ENCODE measurements at places on chromosomes 2 and 18.
A peak's percentile ranks its signal among the peaks of the same experiment; 100 is the strongest.

DNA sequence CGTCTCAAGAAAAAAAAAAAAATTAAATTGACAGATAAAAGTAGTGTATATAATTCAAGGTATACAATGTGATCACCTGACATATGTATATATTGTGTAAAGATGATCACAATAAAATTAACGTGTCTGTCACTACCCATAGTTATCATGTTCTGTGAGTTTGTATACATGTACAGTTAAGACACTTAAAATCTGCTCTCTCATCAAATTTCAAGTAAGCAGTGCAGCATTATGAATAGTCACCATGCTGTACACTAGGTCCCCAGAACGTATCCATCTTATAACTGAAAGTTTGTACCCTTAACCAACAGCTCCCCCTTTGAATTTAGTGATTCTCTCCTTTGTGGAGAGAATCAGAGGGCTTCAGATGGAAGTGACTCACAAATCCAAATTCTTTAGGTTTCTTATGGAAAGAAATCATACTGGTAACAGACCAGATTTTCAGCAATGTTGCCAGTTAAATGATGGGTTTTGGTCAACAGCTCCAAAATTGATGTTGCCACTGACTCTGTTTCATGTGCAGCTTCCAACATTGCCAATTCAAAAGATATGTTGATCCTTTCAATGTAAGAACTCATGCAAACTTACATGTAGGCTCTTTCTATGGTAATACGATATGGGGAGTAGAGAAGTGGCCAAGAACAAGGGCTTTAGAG, 281.5 kb downstream of the AFF3 start:
- no peak for DNase-seq

DNA sequence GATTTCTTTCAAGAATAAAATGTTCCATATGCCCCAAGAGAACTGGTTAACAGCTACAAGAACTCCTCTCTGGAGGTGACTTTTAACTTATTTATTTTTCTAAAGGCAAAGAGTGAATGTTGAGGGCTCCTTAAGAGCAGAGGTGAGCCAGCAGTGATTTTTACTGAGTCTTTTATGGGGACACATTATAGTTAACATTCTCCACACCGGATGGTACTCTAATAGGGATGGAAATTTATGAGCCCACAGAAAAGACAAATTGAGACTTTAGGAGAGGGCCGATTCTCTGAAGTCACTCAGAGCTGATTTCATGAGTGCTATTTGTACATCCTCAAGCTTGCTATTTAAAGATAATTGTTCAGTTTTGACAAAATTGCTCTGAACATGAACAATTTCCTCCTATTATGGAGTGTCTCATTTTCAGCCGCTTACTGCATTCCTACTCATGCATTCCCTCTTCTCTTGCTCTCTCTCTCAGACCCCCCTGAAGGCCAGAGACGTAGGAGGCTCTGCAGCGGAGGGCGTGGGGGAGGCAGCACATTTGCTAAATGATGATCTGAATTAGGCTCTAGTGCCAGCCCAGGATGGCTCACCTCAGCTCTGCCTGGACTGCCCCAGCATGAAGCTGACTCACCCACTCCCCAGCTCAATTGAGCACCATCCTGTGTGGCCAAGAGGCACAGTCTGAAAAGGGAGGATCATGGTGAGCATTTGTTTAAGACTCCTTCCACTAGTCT, 5.9 kb upstream of the RPL37A start:
- no peak for DNase-seq

- no peak for DNase-seq
Measured at GRCh38 chr2:74676331-74676730, 22.3 kb downstream of the SEMA4F start.

DNA sequence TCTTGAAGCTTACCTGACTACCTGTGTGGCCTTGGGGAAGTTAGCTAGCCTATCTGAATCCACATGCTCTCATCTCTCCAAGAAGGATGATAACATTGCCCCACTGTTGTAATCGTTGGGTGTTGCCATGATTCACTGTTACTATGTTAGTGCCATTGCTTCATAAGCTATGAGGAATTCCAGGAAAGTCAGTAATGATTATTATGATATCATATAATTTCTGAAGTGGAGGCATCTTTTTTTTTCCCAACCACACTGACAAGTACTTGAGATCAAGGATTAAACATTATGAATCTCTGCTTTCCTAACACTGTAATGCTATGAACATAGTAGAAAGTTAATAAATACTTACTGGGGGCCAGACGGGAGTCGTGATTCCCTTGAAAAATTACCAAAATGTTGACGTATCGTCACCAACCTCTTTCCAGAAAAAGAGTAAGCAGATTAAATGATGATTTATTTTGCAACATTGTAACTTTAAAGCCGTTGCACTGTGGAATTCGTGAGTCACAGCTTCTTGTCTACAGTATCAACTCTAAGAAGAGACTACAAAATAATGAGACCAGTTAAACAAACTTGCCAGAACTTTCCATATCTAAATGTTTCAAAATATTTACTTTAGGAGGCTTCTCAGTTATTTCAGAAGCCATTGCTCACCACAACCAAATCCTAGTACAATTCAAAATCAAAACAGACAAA, 459.9 kb downstream of the PIK3C3 start:
- peak; percentile 15 for DNase-seq

Measured in small intestine (tissue), 16 donors.